ENCODE measurements at places on chromosomes 16 and 17.

- DNase-seq, result no peak
Measured at GRCh38 chr16:79169239-79169638, 431.3 kb downstream of the MAF start.

- DNase-seq, result no peak
Measured at GRCh38 chr17:33131620-33132019, 140.0 kb downstream of the SPACA3 start.

DNA sequence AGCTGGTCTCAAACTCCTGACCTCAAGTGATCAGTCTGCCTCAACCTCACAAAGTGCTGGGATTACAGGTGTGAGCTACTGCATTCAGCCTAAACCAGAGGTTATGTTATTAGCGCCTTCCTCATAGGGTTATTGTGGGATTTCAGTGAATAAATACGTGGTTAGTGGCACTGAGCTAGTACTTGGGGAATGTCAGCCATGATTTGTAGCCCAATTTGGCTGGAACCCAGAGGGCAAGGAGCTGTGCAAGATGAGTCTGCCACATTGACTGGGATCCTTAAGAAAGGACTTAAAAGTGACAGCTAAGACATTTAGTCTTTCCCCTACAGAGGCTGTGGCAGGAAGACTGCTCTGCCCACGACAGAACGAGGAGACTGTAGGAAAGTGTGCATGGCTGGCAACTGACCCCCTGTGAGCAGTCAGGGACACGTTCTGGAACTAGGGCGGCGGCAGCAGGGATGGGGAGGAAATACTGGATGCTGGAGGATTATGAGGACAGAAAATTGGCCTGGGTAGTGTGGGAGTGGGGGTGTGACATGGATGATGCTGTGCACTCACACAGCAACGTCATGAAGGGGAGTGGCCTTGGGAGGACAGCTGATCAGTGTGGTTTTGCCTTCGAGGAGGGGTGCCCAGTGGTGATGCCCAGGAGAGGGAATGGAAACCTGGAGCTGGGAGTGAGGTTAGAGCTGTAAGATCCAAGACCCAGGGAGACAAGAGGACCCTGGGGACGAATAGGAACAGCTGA lies 14.6 kb downstream of the ATP5PD start:
- DNase-seq, result no peak

DNA sequence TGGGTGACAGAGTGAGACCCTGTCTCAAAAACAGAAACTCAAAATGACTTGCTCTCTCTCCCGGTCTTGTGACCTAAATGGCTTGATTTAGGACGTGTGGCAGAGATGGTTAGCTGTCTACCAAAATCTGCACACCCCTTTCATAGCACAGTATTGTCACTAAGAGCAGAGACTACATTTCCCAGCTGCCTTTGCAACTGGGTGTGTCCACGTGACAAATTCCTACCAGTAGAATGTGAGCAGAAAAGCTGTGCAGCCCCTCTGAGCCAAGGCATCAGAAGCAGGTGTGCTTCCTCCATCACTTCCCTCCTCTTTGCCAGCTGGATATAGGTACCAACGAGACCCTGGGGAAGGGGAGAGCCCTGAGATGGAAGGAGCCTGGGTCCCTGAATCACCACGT lies 25.5 kb downstream of the GPR142 start:
- no peak for DNase-seq

DNA sequence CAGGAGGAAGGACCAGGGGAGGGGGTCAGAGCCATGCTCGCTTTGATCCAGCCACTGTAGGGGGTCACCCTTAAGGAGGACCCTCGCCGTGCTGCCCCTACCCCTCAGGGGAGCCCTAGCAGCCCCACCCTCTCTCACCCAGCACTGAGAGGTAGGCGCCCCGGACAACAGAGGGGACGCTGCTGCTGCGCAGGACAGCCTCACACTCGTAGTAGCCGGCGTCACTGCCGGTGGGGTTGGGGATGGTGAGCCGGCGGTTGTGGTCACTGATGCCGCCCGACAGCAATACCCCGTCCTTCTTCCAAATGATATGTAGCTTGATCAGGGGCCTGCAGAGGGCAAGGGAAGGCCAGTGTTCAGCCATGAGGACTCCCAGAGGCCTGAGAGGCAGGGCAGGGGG lies 126.0 kb upstream of the CDC42EP4 start:
- DNase-seq, result no peak

GRCh38 chr17:71237903-71238538 lies 882.8 kb upstream of the SOX9 start:
- no peak for DNase-seq

DNA sequence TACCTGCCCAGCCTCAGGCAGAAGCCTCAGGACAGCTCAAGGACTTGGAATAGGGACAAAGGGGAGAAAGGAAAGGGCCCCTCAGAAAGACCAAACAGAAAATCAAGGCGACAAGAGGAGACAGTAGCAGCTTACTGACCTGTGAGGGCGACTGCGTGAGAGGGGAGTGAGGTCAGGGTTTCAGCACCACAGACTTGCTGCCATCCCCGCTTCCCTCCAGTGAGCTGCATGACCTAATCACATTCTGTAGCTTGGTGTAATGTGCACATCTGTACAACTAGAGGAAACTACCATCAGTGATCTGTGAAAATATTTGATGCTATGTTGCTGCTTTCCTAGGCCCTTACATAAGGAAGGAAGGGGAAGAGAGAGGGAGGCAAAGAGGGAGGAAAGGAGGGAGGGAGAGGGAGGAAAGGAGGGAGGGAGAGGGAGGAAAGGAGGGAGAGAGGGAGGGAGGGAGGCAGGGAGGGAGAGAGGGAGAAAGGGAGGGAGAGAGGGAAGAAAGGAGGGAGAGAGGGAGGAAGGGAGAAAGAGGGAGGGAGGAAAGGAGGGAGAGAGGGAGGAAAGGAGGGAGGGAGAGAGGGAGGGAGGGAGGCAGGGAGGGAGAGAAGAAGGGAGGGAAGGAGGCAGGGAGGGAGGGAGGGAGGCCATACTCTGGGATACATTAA lies 404.9 kb upstream of the CDH5 start:
- no peak for DNase-seq

DNA sequence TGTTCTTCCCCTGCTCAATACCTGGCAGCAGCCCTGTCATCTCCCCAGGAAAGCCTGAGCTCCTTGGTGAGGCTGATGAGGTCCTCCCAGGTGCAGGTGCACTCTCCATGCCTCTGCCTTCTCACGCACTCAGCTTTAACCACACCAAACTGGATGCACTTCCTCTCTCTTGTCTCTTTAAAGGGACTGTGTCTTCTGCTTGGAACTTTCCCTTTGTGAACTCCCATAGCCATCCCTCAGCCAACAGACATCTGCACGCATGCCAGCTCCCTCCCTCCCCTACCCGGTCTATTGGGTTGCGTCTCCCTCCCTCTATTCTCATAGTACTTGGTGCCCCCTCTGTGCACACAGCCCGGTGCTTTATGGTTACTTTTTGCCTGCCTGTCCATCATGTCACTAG lies 231.2 kb downstream of the MSI2 start:
- no peak for DNase-seq

GRCh38 chr16:8931859-8932258 lies 31.8 kb downstream of the USP7 start:
- DNase-seq, result peak; percentile 24

- no peak for DNase-seq
Measured at GRCh38 chr16:81457326-81458133, 12.9 kb downstream of the CMIP start.

DNA sequence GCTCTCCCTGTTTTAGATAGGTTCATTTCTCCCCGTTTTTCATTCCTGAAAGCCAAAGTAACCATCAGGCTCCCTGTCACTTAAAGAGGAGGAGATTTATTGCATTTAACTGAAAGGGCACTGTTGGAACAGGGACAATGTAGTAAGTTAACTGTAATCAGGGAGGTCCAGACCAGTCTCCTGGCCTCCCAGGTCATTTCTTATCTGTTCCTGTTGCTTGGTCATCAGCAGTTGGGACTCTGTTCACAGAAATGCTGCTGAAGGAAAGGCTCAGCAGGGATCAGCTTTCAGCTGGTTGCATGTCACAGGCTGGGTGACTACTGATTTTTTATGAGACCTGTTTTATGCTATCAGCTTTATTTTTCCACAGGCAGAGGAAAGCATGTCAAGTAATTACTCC lies 622.6 kb upstream of the GOT2 start:
- DNase-seq, result no peak

- no peak for DNase-seq
Measured at GRCh38 chr16:11800382-11800718, 3.3 kb upstream of the ZC3H7A start.

- DNase-seq, result no peak
Measured at GRCh38 chr17:8123695-8124349, at the start of gene HES7. Gene HES7, minus strand, starts transcription at chr17:8124106. Its CDS starts 22 bp downstream, at chr17:8124084.

GRCh38 chr16:16111639-16112038 lies 111.7 kb downstream of the ABCC6 start:
- no peak for DNase-seq

GRCh38 chr17:50911890-50912289 lies 45.7 kb upstream of the TOB1 start:
- DNase-seq, result no peak

DNA sequence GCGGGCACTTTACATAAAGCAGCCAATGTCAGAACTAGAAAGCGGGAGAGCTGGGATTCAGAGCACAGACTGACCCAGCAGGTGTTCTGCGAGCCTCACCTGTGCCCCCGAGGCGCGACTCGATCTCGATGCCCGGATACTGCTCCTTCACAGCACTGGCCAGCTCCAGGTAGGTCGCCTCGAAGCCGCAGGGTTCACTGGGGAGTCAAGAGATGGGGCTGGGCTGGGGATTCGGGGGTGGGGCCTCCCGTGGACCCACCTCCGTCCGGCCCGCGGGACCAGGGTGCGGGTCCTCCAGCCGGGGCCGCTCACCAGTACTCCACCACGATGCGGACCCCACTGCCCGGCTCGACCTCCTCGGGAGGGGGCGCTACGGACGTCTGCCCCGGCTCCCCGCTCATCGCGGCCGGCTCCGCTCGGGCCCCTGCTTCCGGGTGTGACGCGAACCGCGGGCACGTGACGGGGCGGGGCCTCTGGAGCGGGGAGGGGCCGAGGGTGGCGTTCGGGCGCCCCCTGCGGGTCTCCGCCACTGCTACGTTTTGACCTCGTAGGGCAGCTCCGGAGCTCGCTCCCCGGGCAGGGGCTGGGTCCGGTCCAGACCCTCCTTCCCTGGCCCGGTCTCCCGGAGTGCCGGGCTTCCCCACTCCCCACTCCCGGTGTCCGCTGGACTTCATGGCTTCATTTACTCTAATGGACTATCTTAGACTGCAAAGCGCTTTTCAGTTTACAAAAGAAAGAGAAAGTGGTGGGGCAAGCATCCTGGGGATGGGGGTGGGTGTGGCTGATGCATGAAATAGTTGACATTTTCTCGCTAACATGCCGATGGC lies at the start of gene MIEN1:
Gene MIEN1 (minus strand): TSS at position 438 of the 827 bp plus-strand sequence. CDS start 37 bp downstream, at position 401.
- DNase-seq, result peak; percentile 94

DNA sequence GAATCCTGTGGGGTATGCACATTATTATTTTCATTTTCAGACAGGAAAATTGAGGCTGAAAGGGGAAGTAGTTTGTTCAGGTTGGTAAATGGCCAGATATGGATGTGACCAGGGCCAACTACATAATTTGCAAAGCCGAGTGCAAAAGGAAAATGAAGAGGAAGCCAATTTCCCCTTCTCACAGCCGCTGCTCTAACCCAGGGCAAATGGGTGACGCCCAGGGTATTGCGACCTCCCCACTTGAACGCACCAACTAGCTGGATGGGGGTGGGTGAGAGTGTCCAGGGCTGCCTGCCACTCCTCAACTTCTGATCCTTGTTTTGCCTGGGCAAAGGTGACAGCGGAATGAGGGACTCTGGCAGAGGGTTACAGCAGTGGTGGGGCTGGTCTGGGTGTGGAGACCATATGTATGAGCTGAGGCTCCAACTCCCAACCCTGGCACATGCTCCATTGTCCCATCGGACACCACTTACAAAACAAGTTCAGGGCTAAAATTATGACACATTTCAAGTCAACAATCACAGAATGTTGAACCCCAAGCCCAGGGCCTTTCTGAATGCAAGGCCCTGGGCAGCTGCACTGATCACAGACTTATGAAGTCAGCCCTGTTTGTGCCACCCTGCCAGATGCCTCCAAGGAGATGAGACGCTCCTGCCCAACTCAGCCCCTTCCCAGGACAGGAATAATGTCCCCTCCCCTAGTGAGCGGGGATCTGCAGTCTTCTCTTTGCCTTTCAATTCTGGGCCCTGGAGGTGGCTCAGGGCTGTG lies 1.7 kb downstream of the ANKRD40CL start:
- no peak for DNase-seq

DNA sequence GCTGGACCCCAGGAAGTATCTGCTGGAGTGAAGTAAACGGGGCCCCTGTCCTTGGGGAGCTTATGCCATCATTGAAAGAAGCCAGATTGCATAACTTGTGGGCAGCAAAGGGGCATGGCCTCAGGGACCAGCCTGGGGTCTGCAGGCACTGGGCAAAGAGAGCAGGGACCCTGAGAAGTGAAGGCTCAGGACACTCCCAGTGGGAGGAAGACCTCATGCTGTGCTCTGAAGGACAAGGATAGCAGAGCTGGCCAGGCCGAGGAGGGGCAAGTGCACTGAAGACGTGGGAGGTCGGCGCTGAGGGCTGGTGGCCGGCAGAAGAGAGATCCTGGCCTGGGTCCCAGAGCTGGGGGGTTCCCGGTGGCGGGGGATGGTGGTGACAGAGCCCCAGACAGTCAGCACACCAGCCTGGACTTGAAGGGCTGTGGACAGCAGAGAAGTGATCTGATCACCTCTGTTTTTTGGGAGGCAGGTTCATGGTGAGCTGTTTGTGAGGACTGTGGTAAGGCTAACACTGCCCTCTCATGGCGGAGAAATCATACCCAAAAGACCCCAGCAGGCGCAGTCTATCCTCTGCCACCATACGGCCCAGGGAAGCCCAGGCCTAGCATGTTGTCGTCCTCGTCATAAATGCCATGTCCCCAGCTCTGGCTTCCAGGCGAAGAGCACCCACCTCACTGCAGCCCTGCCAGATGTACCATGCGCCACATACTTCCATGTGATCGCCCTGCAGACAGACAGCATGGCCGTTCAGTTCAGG lies 7.1 kb upstream of the CNP start:
- no peak for DNase-seq
